ENCODE measurements at places on chromosomes 2 and 18.

DNA sequence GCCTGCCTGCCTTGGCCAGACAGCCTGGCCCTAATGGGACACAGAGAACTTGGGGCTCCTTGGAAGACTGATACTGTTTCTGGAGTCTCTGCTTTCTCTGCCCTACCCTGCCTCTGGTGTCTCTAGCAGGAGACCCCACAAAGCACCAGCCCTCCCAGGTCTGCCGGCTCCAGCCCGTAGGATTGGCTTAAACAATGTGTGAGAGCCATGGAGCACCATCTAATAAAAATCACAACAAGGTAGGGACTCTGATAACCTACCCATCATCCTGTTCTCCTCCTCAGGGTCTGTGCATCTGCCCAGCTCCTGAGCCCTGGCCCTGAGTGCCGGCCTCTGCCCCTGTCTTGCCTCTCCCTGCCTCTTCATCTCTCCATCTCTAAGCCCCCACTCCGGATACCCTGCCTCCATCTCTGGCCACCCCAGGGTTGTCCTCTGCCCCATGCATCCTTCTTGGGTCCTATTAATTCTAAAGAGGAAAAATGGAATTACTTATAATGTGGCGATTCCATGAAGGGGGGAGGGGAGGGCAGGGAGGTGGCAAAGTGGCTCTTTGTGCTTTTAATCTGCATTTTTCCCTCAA lies 1.2 kb upstream of the ECEL1 start:
- no peak for DNase-seq

DNA sequence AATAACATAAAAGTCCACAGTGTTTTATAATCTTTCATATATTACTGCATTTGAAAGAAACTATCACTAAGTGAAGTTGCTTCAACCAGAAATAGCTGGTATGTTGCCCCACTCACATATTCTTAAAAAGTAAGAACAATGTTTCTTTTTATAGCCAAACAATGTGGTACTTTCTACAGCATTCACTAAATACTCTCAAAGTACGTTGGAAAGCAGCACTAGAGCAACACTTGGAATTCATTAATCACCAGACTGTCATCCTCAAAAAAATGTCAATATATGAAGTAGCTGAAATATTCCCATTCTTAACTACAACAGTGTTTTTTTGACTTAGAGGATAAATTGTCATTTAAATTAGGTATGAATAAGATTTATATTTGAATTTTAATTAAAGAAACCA lies 32.8 kb downstream of the COBLL1 start:
- DNase-seq = no peak

DNA sequence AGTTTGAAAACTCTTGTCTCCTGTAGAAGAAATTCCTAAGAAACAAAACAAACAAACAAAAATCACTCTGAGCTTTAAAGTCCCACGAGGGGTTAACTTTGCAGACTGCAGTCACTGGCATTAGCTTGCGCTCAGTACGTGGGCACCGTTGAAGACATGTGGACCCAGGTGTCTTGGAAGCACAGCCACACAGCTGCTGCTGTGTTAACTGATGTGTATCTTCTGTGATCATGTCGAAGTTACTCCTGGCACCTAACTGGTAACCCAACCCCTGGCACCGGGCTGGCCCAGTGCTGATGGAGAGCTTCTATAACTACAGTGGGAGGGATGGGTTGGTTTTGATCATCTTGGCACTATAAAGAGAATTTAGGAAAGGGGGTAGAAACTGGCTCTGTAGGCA lies 51.6 kb upstream of the FHL2 start:
- DNase-seq = no peak

- DNase-seq = no peak
Measured at GRCh38 chr2:126359494-126359893, 296.5 kb upstream of the GYPC start.

DNA sequence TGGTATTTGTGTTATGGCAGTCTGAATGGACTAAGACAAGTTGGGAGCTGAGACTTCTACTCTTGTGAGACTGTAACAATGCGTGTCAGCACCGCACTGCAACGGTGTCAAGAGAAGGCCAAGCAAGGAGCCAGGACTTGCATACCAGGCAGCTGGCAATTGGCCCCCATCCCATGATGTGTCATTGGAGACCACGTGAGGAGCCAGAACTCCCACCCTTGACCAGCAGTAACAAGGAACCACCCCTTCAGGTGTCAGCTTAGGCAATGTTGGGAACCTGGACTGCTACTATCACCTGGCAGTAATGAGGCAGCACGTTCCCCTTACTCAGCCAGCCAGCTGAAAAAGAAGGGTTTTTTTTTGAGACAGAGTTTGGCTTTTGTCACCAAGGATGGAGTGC lies 32.7 kb upstream of the AGFG1 start:
- no peak for DNase-seq

DNA sequence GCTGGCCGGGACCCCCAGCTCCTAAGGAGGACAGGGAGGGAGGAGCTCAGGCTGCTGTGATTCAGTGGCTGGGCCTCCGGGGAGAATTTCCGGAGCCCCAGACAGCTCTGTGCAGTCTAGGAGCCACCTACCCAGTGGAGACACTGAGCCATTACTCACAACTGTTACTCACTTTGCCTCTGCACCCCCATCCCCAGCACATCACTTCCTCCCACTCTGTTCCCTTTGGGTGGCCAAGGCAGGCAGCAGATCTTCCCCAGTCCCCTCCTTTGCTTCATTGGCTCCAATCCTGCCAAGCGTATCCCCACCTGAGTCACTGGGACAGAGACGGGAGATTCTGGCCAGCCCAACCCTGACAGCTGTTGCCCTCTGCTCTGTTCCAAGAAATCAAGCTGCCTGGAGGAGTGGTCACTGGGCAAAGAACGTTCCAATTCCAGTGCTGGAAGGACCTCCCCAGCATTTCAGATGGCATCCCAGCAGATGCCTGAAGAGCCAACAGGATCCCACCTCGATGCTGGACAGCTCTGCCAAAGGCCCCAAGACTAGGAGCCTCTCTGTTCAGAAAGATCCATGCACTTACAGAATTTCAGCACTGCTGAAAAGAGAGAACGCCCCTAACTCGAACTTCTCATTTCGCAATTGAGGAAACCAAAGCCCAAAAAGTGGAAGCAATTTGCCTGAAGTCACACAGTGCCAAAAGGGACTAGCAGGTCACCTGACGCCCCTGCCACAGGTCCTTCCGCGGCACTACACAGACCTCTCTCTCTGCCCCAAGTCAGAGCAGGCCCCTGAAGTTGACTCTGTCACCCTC lies 68.3 kb downstream of the TNS1 start:
- no peak for DNase-seq

DNA sequence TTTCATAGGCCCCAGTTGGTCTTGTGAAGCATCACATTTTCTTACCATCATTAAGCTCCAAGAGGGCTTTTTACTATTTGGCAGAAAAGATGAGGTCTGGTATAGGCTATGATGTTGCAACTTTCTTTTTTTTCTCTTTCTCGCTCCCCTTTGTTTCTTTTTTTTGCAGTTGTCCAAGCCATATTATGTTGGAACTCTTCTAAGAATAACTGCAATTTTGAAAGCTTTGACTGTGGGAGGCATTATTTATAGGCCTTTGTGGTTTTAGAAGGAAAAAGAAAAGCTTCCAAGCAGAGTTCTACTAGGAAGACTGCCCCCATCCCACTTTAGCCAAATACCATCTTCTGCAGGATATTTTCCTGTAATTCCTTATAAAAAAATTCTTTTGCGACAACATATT lies 571.6 kb downstream of the ARHGAP15 start:
- no peak for DNase-seq

- no peak for DNase-seq
Measured at GRCh38 chr2:12430407-12431133, 286.2 kb upstream of the TRIB2 start.

GRCh38 chr2:8630676-8631464 lies 51.0 kb upstream of the ID2 start:
- no peak for DNase-seq

GRCh38 chr2:54891909-54892308 lies 158.3 kb downstream of the RTN4 start:
- DNase-seq = no peak

DNA sequence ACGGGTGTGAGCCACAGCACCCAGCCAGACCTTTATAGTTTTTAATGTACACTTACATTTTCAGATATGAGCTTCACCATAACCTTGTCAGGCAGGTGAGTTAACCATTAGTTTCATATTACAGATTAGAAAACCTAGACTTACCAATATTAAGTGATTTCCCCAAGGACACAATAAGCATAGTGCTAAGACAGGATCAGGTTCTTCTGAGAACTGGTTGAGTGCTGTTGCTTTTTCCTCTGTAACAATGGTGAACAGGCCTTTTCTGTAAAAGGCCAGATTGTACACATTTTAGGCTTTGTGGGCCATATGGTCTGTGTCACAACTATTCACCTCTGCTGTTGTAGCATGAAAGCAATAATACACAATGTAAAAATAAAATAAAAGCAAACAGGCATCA lies 332.0 kb downstream of the PIK3C3 start:
- DNase-seq = no peak

DNA sequence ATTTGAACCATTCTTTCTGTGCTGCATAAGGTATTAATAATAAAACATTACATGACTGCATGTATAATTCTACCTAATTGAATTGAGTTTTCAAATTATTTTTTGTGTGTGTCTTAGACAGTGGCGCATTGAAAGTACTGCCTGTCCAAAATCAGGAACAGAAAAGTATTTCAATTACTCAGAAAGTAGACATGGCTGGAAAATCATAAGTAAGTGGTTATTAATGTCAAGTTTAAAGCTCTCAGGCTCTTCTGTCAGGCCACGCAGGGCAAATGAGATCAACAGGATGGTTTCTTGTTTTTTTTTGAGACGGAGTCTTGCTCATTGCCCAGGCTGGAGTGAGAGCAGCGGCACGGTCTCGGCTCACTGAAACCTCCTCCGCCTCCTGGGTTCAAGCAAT lies 32.4 kb upstream of the DARS1 start:
- no peak for DNase-seq

DNA sequence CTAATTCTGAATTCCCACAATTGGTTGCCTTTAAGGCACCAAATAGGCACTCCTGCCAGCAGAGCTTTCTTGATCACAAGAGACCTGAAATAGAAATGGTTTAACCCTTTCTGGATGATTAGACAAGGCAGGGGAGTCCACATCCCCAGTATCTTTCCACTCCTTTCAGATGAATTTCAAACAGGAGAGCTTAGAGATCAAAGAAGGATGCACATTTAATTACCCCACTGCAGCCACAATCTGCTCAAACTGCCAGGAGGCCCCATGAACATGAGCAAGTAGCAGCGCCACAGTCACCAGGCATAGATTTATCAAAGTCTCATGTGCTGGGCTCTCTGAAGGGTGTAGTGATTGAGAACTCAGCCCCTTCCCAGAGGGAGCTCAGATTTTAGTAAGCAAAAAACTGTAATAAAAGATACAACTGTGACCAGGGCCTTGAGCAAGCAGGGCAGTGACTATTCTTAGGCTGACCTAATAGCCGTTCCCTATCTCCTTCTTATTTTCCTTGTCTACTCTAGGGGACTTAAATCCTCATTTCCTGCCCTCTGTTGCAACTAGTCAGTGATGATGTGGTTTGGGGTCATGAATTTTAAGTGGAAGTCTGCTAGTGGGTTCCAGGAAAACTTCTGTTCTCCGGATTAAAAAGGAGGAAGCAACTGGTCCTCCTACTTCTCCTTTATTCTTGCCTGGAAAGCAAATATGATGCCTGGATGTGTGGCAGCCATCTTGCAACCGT lies 53.7 kb downstream of the SLC4A3 start:
- DNase-seq = no peak

GRCh38 chr2:108169982-108170625 lies 69.7 kb upstream of the SULT1C3 start:
- DNase-seq = no peak

- peak; percentile 29 for DNase-seq
Measured at GRCh38 chr2:88765154-88765888, 73.8 kb downstream of the RPIA start.

DNA sequence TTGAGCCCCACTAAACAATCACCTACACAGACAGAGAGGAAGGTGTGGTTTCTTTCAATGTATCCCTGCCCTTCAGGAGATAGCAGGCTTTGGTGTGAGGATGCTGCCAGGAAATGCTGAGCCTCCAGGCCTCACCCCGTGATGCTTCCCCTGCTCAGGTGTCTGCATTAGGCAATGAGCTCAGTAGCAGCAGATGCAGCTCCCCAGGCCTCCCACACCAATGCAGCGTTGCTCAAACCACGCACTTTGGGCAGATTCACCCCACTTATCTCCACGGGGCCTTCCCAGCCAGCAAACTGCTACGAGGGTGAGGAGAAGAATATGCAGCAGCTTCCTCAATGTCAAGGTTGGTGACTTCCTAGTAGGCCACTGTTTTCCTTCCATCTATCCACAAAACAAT lies 229.3 kb upstream of the PXDN start:
- no peak for DNase-seq

- no peak for DNase-seq
Measured at GRCh38 chr18:5872886-5873285, 22.4 kb downstream of the TMEM200C start.

GRCh38 chr2:174020926-174021662 lies 55.9 kb upstream of the SP3 start:
- DNase-seq = no peak

- DNase-seq = no peak
Measured at GRCh38 chr2:74379851-74380789, at the start of gene DCTN1. TSS of gene DCTN1 (minus strand) at chr2:74380311. CDS start at chr2:74380037, 274 bp downstream.

DNA sequence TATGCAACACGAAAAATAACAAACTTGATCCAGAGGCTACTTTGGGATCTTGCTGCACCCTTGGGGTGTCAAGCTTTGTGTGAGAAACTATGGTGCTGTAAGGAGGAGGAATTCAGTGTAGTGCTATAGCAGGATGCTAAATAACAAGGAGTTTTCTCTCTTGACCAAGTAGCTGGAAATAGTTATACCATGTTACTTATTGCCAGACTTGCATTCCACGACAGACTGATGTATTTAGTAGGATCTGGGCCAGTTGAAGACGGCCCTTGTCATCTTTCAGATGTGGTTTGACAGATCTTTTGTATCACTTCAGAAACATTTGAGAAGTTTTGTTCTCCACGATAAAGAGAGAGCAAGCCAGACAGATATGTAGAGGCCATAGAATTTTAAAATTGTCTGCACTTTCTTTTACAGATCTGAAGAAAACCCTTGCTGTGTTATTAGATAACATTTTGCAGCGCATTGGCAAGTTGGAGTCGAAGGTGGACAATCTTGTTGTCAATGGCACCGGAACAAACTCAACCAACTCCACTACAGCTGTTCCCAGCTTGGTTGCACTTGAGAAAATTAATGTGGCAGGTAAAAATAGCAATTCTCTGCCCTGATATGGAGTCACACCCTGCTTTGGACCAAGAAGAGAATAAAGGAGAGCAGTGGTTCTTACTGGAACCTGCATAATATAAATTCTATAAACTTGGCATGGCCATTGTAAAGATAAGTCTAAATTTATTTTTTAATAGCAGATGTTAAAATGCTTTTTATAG lies 16.3 kb downstream of the MGAT5 start:
- DNase-seq = no peak

DNA sequence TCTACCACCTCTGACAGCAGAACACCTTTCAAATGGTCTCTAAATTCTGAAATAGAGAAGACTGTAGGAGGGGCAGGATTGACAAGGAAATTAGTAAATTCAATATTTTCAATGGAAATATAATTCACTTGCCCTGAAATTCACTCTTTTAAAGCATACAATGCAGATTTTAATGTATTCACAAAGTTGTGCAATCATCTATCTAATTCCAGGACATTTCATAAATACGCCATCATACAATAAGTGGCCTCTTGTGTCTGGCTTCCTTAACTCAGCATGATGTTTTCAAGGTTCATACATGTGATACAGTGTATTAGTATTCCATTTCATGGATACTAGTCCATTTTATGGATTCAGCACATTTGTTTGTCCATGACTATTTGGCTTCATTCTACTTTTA lies 74.2 kb downstream of the ZRANB3 start:
- no peak for DNase-seq

Measured in stimulated activated CD8-positive, alpha-beta memory T cell treated with anti-CD3 and anti-CD28 coated beads, Interleukin-4, amount 100 ng/mL, for 24 hours (primary cell).